ENCODE measurements at places on chromosomes 16 and 17.

DNA sequence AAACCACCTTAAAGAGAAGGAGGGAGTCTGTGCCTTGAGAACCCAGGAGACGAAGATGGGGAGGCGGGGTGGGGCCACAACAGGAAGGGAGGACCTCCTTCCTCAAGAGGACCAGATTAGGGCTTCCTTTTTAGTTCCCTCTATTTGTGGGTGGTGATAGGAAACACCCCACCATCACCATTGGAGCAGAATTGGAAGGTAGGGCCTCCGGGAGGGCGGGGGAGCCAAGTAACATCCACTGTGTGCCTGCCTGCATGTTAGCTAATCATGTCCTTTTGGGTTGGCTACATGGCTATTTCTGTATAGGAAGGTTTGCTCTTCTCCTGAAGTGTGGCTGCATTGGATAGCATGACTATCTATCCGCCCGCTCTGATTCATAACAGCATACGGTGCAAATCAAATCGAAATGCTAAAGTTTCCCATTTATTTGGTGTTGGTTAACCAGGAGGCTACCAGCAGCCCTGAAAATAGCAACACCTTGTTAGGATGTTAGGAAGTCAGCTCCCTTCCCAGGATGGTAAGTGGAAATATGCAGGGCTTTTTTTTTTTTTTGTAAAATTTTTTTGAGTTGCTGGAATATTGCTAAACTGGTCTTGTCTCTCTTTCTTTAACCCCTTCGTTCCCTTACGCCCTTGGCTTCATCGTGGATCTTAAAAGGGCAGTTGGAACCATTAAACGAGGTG, 4.2 kb downstream of the SYT17 start:
- DNase-seq = no peak

DNA sequence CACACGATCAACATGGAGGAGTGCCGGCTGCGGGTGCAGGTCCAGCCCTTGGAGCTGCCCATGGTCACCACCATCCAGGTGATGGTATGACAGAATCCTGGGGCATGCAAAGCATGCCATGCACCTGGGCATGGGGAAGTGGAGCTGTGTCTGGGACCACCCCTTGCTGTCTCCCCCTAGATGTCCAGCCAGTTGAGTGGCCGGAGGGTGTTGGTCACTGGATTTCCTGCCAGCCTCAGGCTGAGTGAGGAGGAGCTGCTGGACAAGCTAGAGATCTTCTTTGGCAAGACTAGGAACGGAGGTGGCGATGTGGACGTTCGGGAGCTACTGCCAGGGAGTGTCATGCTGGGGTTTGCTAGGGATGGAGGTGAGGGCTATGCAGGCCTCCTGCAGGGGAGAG, 6.7 kb downstream of the IFI35 start:
- DNase-seq = no peak

- no peak for DNase-seq
Measured at GRCh38 chr17:77875051-77875780, 83.3 kb upstream of the TNRC6C start.

- no peak for DNase-seq
Measured at GRCh38 chr16:10557750-10558149, 22.6 kb downstream of the EMP2 start.

DNA sequence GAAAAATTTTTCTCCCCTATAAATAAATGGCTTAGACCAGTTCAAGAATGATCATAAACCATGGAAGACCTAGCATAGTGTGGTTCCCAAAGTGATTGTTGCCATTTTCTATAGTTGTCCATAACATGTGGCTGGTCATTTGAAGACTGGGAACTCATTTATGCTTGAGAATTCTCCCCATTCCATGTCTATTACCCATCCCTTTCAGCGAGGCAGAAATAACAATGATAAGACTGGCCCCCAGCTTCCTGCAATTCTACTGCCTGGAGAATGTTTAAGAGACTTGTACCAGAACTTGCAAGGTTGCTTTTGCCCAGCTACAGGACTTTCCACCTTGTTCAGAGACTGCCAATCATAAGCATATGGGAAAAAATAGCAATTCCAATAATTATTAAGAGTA, 146.5 kb upstream of the CDH11 start:
- DNase-seq = no peak

DNA sequence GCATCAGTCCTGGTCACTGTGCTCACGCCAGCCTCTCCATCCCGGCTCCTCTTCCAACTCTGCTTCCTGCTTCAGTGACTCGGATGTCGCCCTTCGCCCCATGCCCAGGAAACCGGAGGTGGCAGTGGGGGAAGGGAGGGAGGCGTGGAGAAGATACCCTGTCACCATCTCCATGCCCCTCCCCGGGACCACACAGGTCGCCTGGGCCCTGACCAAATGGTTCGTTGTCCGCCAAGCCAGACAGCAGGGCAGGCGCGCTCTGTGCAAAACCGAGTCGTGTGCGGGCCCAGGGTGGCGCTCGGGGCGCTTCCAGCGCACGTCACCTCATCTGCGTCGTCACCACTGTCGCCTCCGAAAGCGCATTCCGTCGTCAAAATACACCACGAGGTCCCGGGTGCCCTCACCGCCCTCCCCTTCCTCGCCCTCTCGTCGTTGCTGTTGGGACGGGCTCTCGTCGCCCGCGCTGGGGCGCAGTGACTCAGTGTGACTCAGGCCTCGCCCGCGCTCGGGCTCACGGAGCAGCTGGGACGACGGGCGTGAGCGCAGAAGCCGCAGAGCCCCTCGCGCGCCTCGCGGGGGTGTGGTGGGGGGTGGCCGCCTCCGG, 39.2 kb downstream of the ZNF778 start:
- DNase-seq = peak; percentile 41
